Effector memory CD4-positive, alpha-beta T cell (primary cell): ENCODE measurements at places on chromosomes 7 and 10.

DNA sequence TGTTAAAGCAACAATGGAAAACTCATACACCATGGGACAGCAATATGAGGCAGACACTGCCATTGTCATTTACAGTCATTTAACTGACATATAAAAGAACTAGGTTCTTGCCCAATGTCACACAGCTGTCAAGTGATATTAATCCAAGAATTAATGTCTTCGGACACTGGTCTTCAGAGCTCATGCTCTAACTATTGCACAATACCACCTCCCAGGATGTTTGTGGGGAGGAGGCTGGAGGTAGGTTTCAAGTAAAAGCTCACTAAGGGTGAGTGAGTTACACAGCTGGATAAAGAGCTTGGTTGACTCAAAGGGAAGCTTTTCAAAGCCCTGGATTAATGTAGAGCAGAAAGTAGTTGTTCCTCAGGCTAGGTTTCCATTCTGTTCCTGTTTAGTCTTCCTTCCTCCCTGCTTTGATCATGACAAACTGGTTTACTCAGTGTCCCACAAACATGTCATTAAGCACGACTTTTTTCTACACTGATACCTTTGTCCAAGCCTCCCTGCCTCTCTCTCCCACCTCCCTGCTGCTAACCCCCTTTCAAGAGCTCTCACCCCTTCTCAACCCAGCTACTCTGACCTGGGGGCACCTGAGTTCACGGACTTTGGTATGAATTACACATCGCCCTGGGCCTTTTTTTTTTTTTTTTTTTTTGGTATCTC is 987 bp upstream of the EXOC6 start:
- DNase-seq, result no peak

DNA sequence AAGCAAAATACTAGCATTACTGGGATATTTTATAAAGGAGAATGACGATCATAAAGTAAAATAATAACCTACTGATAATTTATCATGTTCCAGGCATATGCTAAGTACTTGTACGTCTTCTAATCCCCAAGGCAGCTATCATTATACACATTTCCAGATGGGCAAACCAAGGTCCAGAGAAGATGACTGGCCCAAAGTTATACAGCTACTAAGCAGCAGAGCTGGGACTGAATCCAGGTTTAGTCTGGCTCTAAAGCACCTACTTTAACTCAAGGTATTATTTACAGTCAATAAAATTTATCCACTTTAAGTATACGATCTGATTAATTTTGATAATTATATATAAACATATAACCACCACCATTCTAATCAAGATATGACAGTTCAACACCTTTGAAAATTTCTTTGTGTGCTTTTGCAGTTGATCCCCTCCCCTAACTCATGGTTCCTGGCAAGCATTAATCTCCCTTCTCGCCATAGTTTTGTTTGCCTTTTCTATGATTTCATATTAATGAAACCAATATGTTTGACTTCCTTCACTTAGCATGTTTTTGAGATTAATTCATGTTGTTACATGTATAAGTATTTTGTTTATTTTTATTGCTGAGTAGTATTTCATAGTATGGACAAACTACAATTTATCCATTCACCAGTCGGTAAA is 126.7 kb downstream of the CPEB3 start:
- DNase-seq, result no peak

DNA sequence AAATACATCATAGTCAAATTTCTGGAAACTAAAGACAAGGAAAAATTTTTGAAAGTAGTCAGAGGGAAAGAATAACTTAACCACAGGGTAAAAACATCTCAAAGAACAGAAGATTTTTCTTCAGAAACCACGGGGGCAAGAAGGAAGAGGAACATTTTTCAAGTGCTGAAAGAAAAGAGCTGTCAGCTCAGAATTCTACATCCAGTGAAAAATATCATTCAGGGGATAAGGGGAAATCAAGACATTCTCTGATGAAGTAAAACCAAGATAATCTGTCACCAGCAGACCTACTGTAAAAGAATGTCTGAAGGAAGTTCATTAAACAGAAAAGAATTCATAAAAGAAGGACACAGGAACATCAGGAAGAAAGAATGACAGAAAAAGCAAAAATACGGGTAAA is 111.2 kb upstream of the TMEM72 start:
- DNase-seq, result no peak

DNA sequence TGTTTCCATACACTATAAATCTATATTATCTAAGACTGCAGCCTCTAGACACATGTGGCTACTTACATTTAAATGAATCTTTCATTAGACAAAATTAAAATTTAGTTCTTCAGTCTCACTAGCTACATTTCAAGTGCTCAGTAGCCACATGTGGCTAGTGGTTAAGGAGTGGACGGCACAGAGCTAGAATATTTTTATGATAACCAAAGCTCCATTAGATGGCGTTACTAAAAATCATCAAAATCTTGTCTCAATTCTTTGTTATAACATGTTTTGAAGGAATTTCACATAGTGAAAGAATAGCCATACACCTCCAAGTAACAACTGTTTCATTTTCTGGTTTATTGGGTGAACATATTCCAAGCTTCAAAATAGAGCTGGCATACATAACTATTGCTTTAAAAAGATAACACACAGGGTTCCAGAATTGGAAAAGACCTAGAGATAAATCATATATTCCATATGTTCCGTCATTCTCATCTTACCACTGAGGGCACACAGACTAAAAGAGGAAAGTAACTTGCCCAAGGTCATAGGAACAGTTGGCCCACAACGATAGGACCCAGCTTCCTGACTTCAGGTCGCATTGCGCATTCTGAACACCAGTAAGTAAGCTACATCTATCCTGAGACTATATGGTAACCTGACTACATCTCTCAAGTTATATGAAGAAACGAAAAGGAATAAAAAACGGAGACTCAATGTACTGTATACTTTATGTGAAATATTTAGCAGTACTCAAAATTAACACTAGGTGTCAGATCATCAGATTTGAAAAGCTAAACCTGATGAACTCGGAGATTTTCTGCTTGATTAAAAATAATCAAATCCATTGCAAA is 66.6 kb downstream of the CAV1 start:
- no peak for DNase-seq

DNA sequence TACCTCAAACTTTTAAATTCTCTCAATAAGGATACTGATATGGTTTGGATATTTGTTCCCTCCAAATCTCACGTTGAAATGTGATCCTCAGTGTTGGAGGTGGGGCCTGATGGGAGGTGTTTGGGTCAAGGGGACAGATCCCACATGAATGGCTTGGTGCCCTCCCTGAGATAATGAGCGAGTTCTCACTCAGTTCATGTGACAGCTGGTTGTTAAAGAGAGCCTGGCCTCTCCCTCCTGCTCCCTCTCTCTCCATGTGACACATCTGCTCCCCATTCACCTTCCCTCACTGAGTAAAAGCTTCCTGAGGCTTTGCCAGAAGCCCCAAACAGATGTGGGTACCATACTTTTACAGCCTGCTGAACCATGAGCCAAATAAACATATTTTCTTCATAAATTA is 19.2 kb downstream of the ABCB4 start:
- no peak for DNase-seq

- peak; percentile 72 for DNase-seq
Measured at GRCh38 chr7:1473864-1474512, 14.7 kb upstream of the MICALL2 start.

- DNase-seq, result no peak
Measured at GRCh38 chr7:42274053-42274452, 37.0 kb upstream of the GLI3 start.

DNA sequence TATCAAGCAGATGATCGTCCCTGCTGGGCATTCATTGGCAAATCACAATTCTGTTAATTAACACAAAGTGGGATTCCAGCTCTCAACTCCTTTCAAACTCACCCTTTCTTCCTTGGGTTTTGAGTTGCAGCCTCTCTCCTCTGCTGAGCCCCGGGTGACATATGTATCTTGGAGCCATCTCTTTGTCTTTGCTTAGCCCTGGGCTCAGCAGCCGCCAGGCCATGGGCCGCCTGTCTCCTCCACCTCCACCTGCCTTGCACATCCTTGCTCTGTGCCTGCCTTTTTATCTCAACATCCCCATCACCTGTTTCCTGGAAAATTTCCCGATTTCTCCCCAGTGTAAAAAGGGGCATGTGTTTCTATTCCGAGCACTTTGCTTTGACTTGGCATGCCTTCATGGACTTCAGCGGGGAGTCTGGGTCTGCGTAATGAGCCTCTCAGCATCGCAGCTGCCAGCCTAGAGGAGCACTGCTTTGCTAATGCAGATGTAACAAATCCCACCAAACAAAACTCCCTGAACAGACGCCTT is 141.3 kb upstream of the AGK start:
- DNase-seq, result no peak

GRCh38 chr10:11482306-11482705 is 129.1 kb downstream of the USP6NL start:
- no peak for DNase-seq

DNA sequence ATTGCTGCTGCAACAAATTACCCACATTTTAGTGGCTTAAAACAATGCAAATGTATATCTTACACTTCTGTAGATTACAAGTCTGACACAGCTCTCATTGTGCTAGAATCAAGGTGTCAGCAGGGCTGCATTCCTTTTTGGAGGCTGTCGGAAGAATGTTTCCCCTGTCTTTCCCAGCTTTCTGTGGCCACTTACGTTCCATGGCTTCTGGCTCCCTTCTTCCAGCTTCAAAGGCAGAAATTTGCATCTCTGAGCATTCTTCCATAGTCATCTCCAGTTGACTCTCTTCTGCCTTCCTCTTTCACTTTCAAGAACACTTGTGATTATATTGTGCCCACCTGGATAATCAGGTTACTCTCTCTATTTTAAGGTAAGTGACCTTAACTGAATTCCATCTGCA is 125.3 kb downstream of the GPR158 start:
- DNase-seq, result no peak

DNA sequence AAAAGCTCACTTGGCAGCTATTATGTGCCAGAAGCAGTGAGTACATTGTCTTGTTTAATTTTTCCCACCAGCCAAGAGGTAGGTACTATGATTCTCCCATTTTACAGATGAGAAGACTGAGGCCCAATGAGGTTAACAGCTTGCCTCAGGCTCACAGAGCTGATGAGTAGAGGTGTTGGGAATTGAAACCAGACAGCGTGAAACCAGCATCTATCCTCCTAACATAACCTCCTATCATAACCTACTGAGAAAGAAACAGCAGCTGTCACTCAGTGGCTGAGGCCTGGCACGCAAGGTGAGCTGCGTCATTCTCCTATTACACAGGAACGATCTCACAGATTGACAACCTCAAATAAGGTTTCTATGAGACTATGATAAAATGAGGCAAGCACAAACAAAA is 6.2 kb downstream of the PYROXD2 start:
- DNase-seq, result no peak

DNA sequence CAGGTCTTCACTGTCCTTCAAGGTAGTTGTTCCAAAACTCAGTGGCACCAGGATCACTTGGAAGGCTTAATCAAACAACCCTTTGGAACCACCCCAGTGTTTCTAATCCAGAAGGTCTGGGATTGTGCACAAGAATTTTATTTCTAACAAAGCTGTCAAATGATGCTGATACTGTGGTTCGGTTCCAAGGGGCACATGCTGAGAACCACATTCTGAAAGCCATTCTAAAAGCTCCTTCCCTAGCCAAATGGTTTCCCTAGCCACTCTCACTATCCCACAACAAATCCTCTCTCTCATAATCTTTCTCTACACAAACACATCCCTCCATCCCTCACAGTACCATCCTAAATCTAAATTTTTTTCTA is 52.1 kb downstream of the MACC1 start:
- no peak for DNase-seq

GRCh38 chr10:60382946-60383681 is 6.6 kb downstream of the ANK3 start:
- no peak for DNase-seq

- no peak for DNase-seq
Measured at GRCh38 chr7:12831024-12831423, 143.6 kb downstream of the ARL4A start.

DNA sequence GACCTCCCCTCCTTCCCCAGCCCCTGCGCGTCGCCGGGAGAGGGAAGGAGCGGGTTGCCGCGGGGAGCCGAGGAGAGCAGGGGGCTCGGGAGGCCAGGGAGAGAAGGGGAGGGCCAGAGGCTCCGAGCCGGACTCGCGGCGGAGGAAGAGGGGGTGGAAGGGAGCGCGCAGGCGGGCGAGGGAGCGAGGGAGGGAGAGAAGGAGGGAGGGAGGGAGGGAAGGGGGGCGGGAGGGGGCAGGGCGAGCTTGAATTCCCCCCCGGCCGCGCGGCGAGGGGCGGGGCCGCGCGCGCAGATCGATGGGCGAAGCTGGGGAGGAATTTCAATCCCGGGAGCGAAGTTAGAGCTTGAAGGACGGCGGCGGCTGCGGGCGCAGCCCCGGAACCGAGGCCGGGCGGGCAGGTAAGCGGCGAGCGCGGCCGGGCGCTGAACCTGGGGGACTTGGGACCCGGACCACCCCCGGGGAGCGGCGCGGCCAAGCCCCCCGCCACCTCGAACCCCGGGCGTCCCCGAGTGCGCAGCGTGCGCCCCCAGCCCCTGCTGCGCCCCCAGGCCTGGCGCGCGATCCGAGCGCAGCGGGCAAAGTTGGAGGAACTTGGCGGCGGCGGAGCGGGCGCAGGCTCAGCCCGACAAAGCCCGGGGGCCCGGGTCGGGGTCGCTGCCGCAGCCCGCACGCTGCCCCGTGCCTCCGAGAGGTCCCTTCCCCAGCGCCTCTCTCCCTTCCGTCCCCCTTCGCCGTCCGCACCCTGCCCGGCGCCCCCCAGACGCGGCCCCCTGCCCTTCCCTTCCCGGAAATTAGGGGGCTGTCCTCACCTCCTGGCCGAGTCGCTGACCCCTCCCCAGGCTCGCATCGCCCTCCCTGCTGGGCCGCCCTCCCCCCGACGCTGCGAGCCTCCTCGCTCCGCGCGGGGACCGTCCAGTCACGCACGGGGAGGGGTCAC is at the start of gene ELFN1:
Gene ELFN1 (plus strand): TSS at position 324 of the 940 bp plus-strand sequence. CDS start 74,320 bp downstream, outside the sequence.
- no peak for DNase-seq

DNA sequence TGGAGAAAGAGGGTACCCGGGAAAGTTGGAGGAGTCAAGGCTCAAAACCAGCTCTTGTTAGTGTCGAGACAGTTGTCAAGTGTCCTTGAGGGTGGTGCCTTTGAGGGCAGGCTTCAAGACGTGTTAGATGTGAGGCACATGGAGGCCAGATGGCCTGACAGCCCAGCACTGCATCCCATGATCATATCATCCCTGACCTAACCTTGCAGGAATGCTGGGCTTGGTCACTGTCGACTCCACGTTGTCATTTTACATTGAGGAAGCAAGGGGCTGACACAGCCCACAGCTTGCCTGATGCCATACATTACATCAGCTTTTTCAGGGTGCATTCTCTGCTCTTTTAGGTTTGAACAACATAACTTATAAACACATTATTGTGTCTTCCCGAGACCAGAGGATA is 114.1 kb downstream of the ABCA13 start:
- no peak for DNase-seq

DNA sequence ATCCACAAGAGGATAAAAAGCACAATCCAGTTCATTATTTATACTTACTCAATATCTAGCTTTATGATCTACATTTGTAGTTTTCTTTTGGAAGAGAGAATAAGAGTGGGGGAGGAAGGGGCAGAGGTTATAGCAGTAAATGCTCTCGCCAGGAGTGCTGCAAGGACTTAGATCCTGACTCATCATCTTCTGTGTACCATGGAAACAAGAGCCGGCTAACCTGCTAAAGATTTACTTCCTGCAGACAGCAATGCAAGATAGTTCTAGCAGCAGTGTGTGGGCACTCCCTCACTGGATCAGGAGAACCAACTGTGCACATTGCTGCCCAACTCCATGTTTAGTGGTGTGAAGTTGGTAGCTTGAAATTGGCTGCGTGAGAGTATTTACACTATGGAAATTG is 47.7 kb upstream of the TRIL start:
- no peak for DNase-seq

- no peak for DNase-seq
Measured at GRCh38 chr10:17781856-17782255, 27.3 kb upstream of the MRC1 start.
